EH (cell line): ENCODE measurements at places on chromosomes 13 and 19.

- no peak for DNase-seq
Measured at GRCh38 chr13:21905486-21905885, 234.6 kb downstream of the FGF9 start.

DNA sequence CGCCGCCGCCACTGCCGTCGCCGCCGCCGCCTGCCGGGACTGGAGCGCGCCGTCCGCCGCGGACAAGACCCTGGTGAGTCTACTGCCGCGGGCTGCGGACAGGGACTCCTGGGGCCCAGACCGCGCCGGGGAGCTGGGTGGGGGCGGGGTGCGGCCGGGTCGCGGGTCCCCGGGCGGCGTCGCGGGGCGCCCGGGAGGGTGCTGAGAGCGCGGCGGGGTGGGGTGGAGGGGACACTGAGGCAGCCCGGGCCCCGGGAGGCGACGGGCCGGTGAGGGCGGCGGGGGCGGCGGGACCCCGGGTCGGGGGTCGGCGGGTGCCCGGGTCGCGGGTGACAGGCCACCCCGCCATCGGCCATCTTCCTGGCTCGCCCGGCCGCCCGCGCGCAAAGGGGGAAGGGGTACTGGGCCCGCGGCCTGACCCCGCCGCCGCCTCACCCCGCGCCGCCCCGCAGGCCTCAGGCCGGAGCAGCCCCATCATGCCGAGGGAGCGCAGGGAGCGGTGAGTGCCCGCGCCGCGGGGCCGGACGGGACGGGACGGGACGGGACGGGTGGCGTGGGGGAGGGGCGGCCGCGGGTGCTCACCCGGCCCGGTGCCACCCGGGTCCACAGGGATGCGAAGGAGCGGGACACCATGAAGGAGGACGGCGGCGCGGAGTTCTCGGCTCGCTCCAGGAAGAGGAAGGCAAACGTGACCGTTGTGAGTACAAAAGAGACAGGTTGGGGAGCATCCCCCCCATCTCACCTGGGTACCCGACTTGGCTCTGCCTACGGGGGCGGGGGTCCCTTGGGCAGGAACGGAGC lies 489 bp downstream of the CCNE1 start:
- DNase-seq, result peak; percentile 15

- DNase-seq, result peak; percentile 86
Measured at GRCh38 chr13:50244713-50245574, 229.7 kb downstream of the KCNRG start.

- no peak for DNase-seq
Measured at GRCh38 chr13:21913010-21913409, 242.1 kb downstream of the FGF9 start.

GRCh38 chr13:58991826-58992477 lies 1171.8 kb downstream of the DIAPH3 start:
- DNase-seq, result no peak

DNA sequence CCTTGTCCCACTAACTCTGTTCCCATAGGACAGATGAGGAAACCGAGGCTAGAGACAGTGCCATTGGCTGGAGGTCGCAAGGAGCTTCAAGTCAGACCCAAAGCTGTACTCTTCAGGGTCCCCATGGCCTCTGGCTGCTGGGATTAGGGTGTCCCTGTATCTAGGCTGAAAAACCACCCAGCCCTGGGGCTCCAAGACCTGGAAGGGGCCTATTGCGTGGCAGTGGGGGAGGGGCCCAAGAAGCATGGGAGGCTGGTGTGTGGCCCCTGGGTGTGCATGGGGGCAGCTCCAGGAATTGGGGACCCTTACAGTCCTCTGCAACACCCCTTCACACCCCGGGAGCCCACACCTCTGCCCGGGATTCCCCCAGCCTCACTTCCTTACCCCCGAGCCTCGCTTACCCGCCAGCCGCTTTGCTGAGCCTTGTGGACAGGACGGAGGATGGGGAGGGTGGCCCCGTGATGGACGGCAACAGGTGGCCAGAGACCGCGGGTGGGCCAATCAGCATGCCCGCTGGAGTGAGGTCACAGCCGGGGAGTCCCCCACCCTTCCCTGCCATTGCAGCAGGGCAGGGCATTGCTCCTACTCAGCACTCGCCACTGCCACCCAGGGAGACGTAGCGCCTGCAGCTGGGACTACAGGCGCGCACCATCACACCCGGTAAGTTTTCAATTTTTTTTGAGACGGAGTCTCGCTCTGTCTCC lies at the start of gene JSRP1:
Gene JSRP1 (minus strand): TSS at position 436 of the 704 bp plus-strand sequence. CDS start 1,103 bp downstream, outside the sequence.
- DNase-seq, result no peak

DNA sequence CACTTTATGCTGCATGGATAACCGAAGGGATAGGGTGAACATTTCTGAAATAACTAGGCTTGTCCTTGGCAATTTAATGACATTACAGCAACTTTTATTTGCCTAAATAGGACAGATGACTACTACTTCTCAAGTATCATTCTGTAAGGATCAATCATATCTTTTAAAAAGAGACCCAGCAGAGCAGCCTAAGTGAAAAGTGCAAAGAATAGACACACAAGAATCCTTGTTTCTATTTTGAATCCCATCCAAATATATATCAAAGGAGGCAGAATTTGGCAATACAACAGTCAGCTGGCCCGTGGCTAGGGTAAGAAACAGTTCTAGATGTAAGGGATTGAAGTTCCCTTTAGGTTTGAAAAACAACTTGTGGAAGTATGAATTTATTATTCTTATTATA lies 6.9 kb downstream of the THSD1 start:
- no peak for DNase-seq

DNA sequence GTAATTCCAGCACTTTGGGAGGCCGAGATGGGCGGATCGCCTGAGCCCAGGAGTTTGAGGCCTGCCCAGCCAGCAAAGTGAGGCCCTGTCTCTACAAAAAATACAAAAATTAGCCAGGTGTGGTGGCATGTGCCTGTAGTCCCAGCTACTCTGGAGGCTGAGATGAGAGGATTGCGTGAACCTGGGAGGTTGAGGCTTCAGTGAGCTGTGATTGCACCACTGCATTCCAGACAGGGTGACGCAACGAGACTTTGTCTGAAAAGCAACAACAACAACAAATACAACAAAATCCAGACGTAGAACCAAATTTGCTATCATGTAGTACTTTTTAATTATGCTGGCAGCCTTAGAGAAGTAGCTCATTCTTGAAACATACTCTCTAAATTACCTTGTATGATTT lies 277.1 kb downstream of the KLF5 start:
- no peak for DNase-seq
